Psoas muscle (tissue), 8 donors: ENCODE measurements at places on chromosomes 1 and 21.

- no peaks in the 10 kb centered on the region for H3K36me3 ChIP-seq
- no peaks in the 10 kb centered on the region for H3K27me3 ChIP-seq
- H3K27ac ChIP-seq, result no peak overlapping the region
- DNase-seq, result no peak
- no peaks in the 10 kb centered on the region for H3K4me1 ChIP-seq
Observed at GRCh38 chr1:240813720-240814119, 201.8 kb upstream of the GREM2 start.

- no peak for DNase-seq
- H3K27ac ChIP-seq, result no peak overlapping the region
- no peaks in the 10 kb centered on the region for H3K27me3 ChIP-seq
- H3K4me3 ChIP-seq, result no peak overlapping the region
Observed at GRCh38 chr1:74455390-74455789, 57.0 kb downstream of the LRRC53 start.

DNA sequence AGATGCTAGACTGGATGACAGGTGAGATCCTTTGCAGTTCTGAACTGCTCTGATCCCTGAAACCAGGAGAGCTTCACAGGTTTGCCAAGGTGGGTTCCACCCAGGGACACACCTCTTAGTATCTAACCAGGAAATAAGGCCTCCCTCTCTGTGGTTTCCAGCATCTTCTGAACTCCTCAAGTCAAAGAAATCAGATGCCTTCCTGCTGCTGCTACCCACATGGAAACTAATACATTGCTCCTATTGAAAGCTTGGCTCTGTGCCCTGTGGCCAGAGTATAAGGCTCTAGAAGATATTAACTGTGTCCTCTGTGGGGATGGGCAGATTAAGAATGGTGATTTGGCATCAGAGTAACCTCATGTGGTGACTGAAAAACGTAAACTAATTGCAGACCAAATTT, 75.0 kb upstream of the MRPS6 start:
- no peaks in the 10 kb centered on the region for H3K4me1 ChIP-seq
- DNase-seq, result no peak
- no peak overlapping the region for H3K4me3 ChIP-seq
- H3K36me3 ChIP-seq, result no peaks in the 10 kb centered on the region
- no peak overlapping the region for H3K27ac ChIP-seq
- H3K27me3 ChIP-seq, result no peaks in the 10 kb centered on the region

- H3K36me3 ChIP-seq, result no peaks in the 10 kb centered on the region
- no peak for DNase-seq
- H3K4me3 ChIP-seq, result no peak overlapping the region
- H3K27ac ChIP-seq, result no peak overlapping the region
Observed at GRCh38 chr1:166200743-166201142, 33.9 kb upstream of the FAM78B start.

DNA sequence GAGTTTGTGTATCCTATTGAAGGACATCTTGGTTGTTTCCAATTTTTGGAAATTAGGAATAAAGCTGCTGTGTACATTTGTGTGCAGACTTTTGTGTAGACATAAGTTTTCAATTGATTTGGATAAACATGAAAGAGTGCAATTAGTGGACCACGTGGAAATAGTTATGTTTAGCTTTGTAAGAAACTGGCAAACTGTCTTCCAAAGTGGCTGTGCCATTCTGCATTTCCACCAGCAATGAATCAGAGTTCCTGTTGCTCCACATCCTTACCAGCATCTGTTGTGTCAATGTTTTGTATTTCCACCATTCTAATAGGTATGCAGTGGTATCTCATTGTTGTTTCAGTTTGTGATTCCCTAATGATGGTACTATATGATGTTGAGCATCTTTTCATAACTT, 46.5 kb downstream of the FH start:
- no peak overlapping the region for H3K4me3 ChIP-seq
- H3K27ac ChIP-seq, result no peak overlapping the region
- no peaks in the 10 kb centered on the region for H3K36me3 ChIP-seq
- H3K27me3 ChIP-seq, result peaks cover 3% of the 10 kb centered on the region

- H3K27me3 ChIP-seq, result no peaks in the 10 kb centered on the region
- H3K4me1 ChIP-seq, result no peaks in the 10 kb centered on the region
- no peak overlapping the region for H3K27ac ChIP-seq
- H3K4me3 ChIP-seq, result no peak overlapping the region
Observed at GRCh38 chr1:78155121-78155520, 109.4 kb downstream of the GIPC2 start.

DNA sequence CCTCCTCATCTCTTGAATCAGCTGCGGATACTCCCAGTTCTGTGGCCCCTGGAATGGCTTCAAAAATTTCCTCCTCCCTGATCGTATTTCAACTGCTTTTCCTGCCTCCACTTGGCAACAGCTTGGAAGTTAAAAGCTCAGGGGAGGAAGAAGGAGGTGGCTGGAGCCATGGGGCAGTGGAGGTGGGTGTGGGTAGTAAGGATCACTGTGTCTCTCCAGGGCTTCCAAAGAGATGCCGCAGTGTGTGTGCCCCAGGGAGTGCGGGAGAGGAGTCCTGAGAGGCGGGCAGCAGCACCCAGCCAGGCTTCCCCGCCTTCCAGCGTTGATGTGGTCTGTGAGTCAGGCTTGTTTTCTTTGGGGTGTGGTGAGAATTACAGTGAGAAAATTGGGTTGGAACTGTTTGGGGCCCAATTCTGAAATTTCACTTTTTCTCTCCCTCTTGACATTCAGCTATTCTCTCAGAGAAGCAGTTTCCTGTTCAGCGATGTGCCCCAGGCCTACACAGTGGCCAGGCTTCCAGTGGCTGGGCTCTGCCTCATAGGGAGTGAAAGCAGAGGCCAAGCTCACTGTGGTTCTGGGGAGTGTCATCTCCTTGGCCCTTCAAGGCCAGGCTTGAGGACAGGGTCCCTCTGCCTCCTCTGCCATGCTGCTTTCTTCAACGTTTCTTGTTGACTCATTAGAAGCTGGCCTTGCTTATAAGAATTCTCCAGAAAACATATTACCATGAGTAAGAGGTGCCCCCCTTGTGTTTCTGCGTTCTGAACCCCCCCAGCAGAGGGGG, 69.0 kb downstream of the PGM1 start:
- peaks cover 35% of the 10 kb centered on the region for H3K36me3 ChIP-seq
- H3K4me1 ChIP-seq, result peaks cover 14% of the 10 kb centered on the region
- no peaks in the 10 kb centered on the region for H3K27me3 ChIP-seq
- no peak overlapping the region for H3K4me3 ChIP-seq
- H3K27ac ChIP-seq, result peak overlapping the region; percentile 58
- DNase-seq, result peak; percentile 56

DNA sequence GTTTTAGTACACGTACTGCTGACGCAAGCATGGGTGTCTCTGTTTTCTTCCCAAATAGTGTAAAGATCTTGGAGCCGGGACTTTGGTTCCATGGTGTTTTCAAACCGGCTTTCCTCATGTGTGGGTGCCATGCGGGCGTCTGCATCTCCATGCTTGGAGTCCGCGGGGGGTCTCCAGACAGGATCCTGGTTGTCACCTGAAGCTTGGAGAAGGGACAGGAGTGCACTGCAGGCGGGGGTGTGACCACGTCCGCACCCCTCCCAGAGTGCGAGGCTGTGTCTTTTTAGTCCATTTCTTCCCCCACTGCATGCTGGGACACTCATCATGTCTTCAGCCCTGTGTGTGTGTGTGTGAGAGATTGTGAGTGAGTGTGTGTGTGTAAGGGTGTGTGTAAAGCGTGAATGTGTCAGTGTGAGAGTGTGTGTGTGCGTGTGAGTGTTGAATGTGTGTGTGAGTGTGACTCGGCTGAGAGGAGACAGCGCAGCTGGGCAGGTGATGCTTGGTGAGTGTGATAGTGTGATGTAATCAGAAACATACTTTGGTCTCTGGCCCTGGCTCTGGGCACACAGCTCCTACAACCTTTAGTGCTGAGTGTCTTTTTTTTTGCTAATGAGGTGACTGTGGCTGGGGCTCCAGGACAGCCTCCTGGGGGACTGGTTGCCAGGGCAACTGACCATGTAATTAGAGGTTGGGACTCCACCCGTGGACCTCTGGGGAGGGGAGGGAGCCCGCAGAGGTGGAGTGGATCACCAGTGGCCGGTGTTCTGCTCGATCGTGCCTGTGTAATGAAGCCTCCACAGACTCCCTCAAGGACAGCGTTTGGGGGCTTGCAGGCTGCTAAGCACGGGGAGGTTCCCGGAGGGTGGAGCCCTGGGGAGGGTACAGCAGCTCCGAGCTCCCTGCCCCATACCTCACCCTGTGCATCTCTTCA, 55.1 kb downstream of the AGPAT3 start:
- H3K36me3 ChIP-seq, result no peaks in the 10 kb centered on the region
- H3K27me3 ChIP-seq, result no peaks in the 10 kb centered on the region

- DNase-seq, result no peak
- no peak overlapping the region for H3K27ac ChIP-seq
- peaks cover 24% of the 10 kb centered on the region for H3K4me1 ChIP-seq
- H3K36me3 ChIP-seq, result no peaks in the 10 kb centered on the region
- H3K27me3 ChIP-seq, result no peaks in the 10 kb centered on the region
Observed at GRCh38 chr1:16900751-16901150, 5.0 kb downstream of the RNU1-2 start.

- no peak overlapping the region for H3K27ac ChIP-seq
- H3K4me1 ChIP-seq, result no peaks in the 10 kb centered on the region
- H3K27me3 ChIP-seq, result no peaks in the 10 kb centered on the region
- H3K4me3 ChIP-seq, result no peak overlapping the region
- H3K36me3 ChIP-seq, result no peaks in the 10 kb centered on the region
- no peak for DNase-seq
Observed at GRCh38 chr21:26686278-26686677, 113.2 kb upstream of the CYYR1 start.

DNA sequence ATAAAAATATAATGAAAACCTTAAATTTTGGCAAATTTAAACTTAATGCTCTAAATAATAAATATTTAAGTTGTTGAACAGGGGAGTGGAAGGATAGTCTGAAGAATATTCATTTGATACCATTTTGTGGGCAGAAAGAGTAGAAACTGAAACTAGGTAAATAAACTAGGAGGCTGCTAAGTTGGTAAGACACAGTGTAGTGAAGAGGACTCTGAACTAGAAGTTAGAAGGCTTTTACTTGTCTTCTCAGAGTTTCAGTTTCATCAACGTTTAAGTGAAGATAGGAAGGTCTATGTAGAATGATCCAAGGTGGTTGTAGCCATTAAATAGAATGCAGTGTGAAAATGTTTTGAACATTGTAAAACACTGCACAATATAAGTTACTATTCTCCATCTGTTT, 516.9 kb downstream of the AMY1C start:
- DNase-seq, result no peak
- no peak overlapping the region for H3K4me3 ChIP-seq
- no peaks in the 10 kb centered on the region for H3K4me1 ChIP-seq
- no peaks in the 10 kb centered on the region for H3K36me3 ChIP-seq
- no peak overlapping the region for H3K27ac ChIP-seq

DNA sequence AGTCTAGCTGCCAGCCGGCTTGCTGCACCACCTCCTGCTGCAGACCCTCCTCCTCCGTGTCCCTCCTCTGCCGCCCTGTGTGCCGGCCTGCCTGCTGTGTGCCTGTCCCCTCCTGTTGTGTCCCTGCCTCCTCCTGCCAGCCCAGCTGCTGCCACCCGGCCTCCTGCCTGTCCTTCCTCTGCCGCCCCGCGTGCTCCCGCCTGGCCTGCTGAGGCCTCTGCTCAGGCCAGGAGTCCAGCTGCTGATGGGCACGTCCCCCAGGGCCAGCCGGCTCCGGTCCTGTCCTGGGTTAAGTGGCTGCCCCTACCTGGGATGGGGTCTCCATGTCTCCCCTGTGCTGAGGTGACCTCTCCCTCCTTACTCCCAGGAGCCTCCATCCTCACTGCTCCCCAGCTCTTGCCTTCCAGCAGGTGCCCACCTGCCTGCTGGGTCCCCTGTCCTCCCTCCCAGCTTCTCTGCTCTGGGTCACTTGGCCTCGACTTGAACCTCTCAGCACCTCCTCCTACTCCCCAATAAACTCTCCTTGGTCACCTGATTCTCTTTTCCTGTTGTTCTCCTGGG, 870 bp downstream of the KRTAP10-8 start:
- no peak overlapping the region for H3K27ac ChIP-seq
- no peaks in the 10 kb centered on the region for H3K36me3 ChIP-seq
- H3K4me1 ChIP-seq, result no peaks in the 10 kb centered on the region
- no peak for DNase-seq
- H3K27me3 ChIP-seq, result no peaks in the 10 kb centered on the region
- no peak overlapping the region for H3K4me3 ChIP-seq

- no peaks in the 10 kb centered on the region for H3K27me3 ChIP-seq
- DNase-seq, result no peak
- H3K27ac ChIP-seq, result no peak overlapping the region
- H3K4me1 ChIP-seq, result peaks cover 21% of the 10 kb centered on the region
- H3K4me3 ChIP-seq, result no peak overlapping the region
Observed at GRCh38 chr21:36186081-36186480, 29.5 kb downstream of the DOP1B start.

DNA sequence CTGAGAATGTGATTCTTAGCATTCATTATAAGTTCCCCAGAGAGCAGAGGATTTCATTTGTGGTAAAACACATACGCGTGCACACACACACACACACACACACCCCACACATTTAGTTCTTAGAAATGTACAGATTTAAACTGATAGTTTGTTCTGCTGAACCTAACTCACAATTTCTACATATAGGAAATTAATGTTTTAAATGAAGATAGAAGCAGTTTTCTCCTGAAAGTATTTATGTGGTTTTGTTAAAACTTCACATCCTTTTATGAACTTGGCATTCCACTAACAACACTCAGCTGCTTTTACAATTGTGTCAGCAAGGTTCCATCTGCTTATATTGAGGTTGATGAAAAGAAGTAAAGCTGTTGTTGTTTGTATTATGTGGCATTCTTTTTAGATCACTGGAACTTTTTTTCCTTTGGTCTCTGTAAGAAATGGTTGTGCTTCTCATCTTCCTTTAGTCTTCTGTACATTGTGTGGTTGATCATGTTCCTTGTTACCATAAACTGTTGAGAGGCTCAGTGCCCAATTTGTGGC, 41.6 kb downstream of the AK4 start:
- no peaks in the 10 kb centered on the region for H3K36me3 ChIP-seq
- no peak for DNase-seq
- H3K4me3 ChIP-seq, result no peak overlapping the region

GRCh38 chr21:44595524-44595923, 3.2 kb upstream of the KRTAP10-6 start:
- DNase-seq, result no peak
- H3K27ac ChIP-seq, result no peak overlapping the region
- no peaks in the 10 kb centered on the region for H3K4me1 ChIP-seq
- H3K36me3 ChIP-seq, result no peaks in the 10 kb centered on the region

GRCh38 chr1:12405325-12406210, 175.7 kb downstream of the VPS13D start:
- no peak for DNase-seq
- no peaks in the 10 kb centered on the region for H3K27me3 ChIP-seq
- peaks cover 59% of the 10 kb centered on the region for H3K36me3 ChIP-seq
- H3K27ac ChIP-seq, result peak overlapping the region; percentile 66
- H3K4me1 ChIP-seq, result peaks cover 48% of the 10 kb centered on the region
- no peak overlapping the region for H3K4me3 ChIP-seq

GRCh38 chr21:35827004-35827403, 233.3 kb downstream of the SETD4 start:
- no peak for DNase-seq
- H3K36me3 ChIP-seq, result no peaks in the 10 kb centered on the region
- no peak overlapping the region for H3K27ac ChIP-seq
- no peak overlapping the region for H3K4me3 ChIP-seq
- no peaks in the 10 kb centered on the region for H3K4me1 ChIP-seq
- no peaks in the 10 kb centered on the region for H3K27me3 ChIP-seq

- DNase-seq, result no peak
- no peak overlapping the region for H3K4me3 ChIP-seq
- no peaks in the 10 kb centered on the region for H3K36me3 ChIP-seq
- no peaks in the 10 kb centered on the region for H3K4me1 ChIP-seq
Observed at GRCh38 chr1:99236756-99237155, 27.5 kb upstream of the PLPPR4 start.
